A549 treated with DMSO at 1 μM for 4 hours (cell line): ENCODE measurements at places on chromosomes 3 and 15. TPM values are rescaled to one million over a fixed set of nuclear protein-coding genes. Genes with fewer than 3 reads are reported as not detected.

Gene C3orf85
- not detected in 5 replicates for total RNA-seq

Gene SPSB4
- total RNA-seq: 0.10 to 0.27 TPM (median 0.16 TPM) in 5 replicates

Gene IL17RE
- 0.76 to 1.1 TPM (median 0.95 TPM) in 5 replicates for total RNA-seq

Gene MUC4
- total RNA-seq: 0.05 to 0.06 TPM in 2 of 5 replicates, not detected in the others

Gene SYNPR
- total RNA-seq: not detected in 5 replicates

Gene RAMAC
- 41.1 to 55.4 TPM (median 45.5 TPM) in 5 replicates for total RNA-seq

Gene SLC51B
- 10.5 to 15.5 TPM (median 12.1 TPM) in 5 replicates for total RNA-seq

Gene ANKUB1
- total RNA-seq: not detected in 5 replicates

Gene OR5K2
- not detected in 5 replicates for total RNA-seq

Gene HDGFL3
- total RNA-seq: 47.4 to 68.1 TPM (median 61.6 TPM) in 5 replicates

Gene RNU5B-1
- total RNA-seq: not detected in 5 replicates

Gene HRG
- total RNA-seq: not detected in 5 replicates

Gene KLF15
- total RNA-seq: 0.06 to 0.08 TPM (median 0.08 TPM) in 5 replicates

Gene LNP1
- 0.78 to 1.1 TPM (median 0.82 TPM) in 5 replicates for total RNA-seq

Gene ARPP21
- 0.08 to 0.24 TPM (median 0.12 TPM) in 4 of 5 replicates, not detected in the other for total RNA-seq

Gene TXNRD3
- 5.3 to 8.5 TPM (median 7.4 TPM) in 5 replicates for total RNA-seq

Gene ZMYND10
- 0.53 to 1.2 TPM (median 1.00 TPM) in 5 replicates for total RNA-seq

Gene NR1I2
- total RNA-seq: not detected in 5 replicates

Gene CLRN1
- not detected in 5 replicates for total RNA-seq

Gene TTLL13
- total RNA-seq: 0.14 to 0.16 TPM (median 0.15 TPM) in 4 of 5 replicates, not detected in the other

Gene ALDH1A2
- 0.16 to 0.49 TPM (median 0.32 TPM) in 5 replicates for total RNA-seq

Gene CSPG5
- 0.77 to 1.3 TPM (median 1.0 TPM) in 5 replicates for total RNA-seq

Gene FMN1
- 0.24 to 0.44 TPM (median 0.33 TPM) in 5 replicates for total RNA-seq

Gene SLC28A2
- not detected in 5 replicates for total RNA-seq

Gene IGF2BP2
- total RNA-seq: 8.0 to 12.1 TPM (median 10.3 TPM) in 5 replicates

Gene CPB1
- total RNA-seq: not detected in 5 replicates

Gene ZNF80
- total RNA-seq: not detected in 5 replicates

Gene TGM5
- total RNA-seq: not detected in 5 replicates

Gene MEGF11
- total RNA-seq: 0.11 to 0.74 TPM (median 0.49 TPM) in 5 replicates

Gene ACP3
- total RNA-seq: 0.02 TPM in 1 of 5 replicates, not detected in the others

Gene WDR72
- total RNA-seq: 6.0 to 8.0 TPM (median 7.6 TPM) in 5 replicates

Gene ZBED2
- 0.18 to 0.45 TPM (median 0.39 TPM) in 5 replicates for total RNA-seq

Gene TRMT10C
- total RNA-seq: 33.0 to 40.4 TPM (median 35.2 TPM) in 5 replicates

Gene AMOTL2
- total RNA-seq: 43.8 to 45.0 TPM (median 44.7 TPM) in 5 replicates

Gene LSMEM2
- total RNA-seq: 0.05 to 0.06 TPM in 2 of 5 replicates, not detected in the others

Gene CPNE4
- total RNA-seq: 1.8 to 5.8 TPM (median 5.0 TPM) in 5 replicates

Gene KBTBD13
- 0.02 TPM in 1 of 5 replicates, not detected in the others for total RNA-seq

Gene TNNC1
- total RNA-seq: 1.2 to 2.0 TPM (median 1.4 TPM) in 5 replicates

Gene PGBD4
- 1.4 to 1.8 TPM (median 1.6 TPM) in 5 replicates for total RNA-seq

Gene PXYLP1
- 9.7 to 14.0 TPM (median 12.2 TPM) in 5 replicates for total RNA-seq

Gene P2RY13
- not detected in 5 replicates for total RNA-seq

Gene SEMA3F
- total RNA-seq: 7.7 to 9.8 TPM (median 9.3 TPM) in 5 replicates
